ENCODE measurements at places on chromosomes 5 and 9.
A peak's percentile ranks its signal among the peaks of the same experiment; 100 is the strongest.

GRCh38 chr5:122981846-122982245 lies 54.7 kb downstream of the PPIC start:
- DNase-seq = no peak

DNA sequence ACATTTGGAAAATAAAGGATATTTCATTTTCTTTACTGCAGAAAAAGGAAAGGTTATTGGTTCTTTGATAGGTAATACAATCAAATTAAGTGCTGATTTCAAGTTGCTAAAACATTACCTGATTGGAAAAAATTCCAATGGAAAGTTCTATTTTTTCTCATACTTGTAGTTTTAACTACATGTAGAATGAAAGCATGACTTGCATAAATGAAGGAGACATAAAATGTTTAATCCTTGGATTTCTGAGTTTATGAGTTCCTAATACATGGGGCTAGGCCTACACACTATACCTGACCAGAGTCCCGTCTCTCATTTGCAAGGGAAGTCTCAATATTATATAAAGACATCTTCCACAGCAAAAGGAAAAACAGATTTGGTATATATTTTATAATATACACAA lies 5.2 kb upstream of the MEIKIN start:
- no peak for DNase-seq

GRCh38 chr9:84045481-84046097 lies 65.0 kb downstream of the RMI1 start:
- peak; percentile 39 for DNase-seq

DNA sequence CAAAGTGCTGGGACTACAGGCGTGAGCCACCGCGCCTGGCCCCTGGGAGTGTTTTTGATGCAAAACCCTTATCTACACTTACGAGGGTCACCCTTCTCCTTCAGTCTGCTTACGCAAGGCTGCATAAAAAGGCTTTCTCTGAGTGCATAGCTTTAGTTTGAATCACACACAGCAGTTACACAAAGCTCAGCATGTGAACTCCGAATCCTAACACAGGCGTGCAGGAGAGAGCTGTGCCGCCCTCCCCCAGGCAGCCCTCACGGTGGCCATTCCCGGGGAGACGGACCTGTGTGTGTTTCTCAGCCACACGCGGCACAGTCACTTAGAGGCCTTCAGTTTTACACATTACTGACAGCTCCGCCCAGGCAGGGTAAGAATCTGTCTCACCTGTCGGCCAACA lies 26.7 kb downstream of the EXD3 start:
- DNase-seq = no peak

GRCh38 chr9:93126151-93126781 lies 7.8 kb downstream of the NINJ1 start:
- DNase-seq = peak; percentile 29

- no peak for DNase-seq
These were observed 2.4 kb upstream of the RXFP3 start for GRCh38 chr5:33933723-33934169.

GRCh38 chr9:92236465-92236864 lies 57.0 kb downstream of the IARS1 start:
- no peak for DNase-seq

- DNase-seq = no peak
These were observed 583.6 kb downstream of the TMEM38B start for GRCh38 chr9:106277966-106278365.

DNA sequence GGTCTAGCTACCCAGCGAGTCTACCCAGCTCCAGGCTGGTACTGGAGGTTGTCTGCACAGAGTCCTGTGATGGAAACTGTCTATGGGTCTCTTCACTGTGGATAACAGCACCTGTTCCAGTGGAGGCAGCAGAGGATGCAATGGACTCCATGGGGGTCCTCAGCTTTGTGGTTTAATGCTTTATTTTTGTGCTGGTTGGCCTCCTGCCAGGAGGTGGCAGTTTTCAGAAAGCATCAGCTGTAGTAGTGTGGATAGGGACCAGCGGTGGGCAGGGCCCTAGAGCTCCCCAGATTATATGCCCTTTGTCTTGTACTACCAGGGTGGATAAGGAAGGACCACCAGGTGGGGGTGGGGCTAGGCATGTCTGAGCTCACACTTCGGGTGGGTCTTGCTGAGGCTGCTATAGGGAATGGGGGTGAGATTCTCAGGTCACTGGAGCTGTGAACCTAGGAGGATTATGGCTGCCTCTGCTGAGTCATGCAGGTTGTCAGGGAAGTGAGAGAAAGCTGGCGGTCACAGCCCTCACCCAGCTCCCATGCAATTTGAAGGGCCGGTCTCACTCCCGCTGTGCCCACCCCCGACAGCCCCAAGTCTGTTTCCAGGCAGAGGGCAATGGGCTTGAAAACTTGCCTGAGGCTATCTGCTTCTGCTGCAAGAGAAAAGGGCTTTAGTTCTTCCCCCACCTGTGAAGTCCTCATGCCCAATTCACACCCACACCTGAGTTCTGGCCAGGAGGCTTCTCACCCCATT lies 397.1 kb downstream of the TLE1 start:
- no peak for DNase-seq

DNA sequence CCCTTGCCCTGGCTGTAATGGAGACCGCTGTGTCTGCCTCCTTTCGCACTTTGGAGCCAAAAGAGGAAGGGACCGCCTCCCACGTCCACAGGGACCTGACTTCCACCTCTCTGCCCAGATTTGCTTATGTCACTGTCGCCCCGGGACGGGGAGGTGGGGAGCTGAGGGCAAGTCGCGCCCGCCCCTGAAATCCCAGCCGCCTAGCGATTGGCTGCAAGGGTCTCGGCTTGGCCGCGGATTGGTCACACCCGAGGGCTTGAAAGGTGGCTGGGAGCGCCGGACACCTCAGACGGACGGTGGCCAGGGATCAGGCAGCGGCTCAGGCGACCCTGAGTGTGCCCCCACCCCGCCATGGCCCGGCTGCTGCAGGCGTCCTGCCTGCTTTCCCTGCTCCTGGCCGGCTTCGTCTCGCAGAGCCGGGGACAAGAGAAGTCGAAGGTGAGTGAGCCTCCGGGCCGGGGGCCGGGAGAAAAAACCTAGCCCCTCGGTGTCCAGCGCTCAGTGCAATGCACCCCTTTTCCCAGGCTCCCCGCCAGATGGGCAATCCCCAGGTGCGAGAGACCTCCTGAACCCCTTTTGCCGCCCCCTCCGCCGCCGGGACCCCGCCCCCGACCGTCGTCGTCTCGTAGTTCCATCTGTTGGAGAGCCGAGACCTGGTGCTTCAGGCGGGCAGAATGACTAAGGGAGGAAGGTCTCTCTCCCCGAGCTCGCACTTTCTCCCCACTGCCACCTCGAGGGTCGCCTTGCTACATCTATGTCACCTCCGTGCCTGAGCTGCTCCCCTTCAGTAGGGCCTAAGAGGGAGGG lies at the start of gene GPX3:
Gene GPX3 (plus strand): TSS at position 288 of the 807 bp plus-strand sequence. CDS start 64 bp downstream, at position 352.
- peak; percentile 88 for DNase-seq

GRCh38 chr5:107592515-107592914 lies 78.2 kb downstream of the EFNA5 start:
- no peak for DNase-seq

GRCh38 chr5:142053426-142054151 lies 40.8 kb upstream of the GNPDA1 start:
- no peak for DNase-seq

GRCh38 chr5:127643607-127644006 lies 5.3 kb upstream of the CTXN3 start:
- no peak for DNase-seq
